ENCODE measurements at places on chromosomes 5 and 9.

GRCh38 chr5:76099286-76099702, 16.1 kb downstream of the SV2C start:
- DNase-seq = no peak

DNA sequence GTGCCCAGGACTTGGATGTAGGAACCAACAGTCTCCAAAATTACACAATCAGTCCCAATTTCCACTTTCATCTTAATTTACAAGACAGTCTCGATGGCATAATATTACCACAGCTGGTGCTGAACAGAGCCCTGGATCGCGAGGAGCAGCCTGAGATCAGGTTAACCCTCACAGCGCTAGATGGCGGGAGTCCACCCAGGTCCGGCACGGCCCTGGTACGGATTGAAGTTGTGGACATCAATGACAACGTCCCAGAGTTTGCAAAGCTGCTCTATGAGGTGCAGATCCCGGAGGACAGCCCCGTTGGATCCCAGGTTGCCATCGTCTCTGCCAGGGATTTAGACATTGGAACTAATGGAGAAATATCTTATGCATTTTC, 837 bp downstream of the PCDHB2 start:
- no peak for DNase-seq

- no peak for DNase-seq
Measured at GRCh38 chr5:74304536-74304935, 336.0 kb downstream of the ENC1 start.

- DNase-seq = peak; percentile 87
Measured at GRCh38 chr5:88883059-88883835, at the start of gene MEF2C. TSS of gene MEF2C (minus strand) at chr5:88883184. CDS start at chr5:88823788, 59,396 bp downstream.

DNA sequence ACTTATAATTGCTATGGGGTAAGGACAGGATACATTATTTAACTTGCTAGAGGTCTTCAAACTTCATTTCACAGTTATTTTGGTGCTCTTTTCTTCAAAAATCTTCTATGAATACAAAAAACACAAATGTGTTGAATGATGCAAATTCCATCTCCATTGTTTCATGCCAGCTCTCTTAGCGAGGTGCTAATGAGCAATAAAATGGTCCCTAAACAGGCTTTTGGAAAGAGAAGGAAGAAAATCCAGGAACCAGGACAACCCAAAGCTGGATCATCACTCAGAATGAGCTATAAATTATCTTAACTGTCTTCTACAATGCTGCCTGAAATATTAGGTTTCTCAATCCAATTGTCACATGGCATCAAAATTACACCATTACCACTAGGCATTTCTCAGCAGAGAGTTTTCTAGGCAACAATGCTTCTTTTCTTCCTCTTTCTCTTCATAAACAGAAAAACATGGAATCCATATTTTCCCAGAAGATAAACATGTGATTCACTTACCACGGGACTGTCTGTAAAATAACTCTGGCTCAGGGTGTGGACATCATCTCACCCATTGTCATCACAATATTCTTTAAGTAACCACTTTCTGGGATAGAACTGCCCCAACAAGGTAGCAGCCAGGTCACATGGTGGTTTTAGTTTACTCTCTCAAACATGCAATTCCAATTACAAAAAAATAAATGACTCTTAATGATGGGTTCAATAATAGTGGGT, 249.4 kb downstream of the NPR3 start:
- DNase-seq = peak; percentile 15

- DNase-seq = no peak
Measured at GRCh38 chr9:134258332-134258731, 67.9 kb upstream of the RXRA start.

GRCh38 chr5:160442824-160443431, 21.3 kb downstream of the PTTG1 start:
- no peak for DNase-seq

DNA sequence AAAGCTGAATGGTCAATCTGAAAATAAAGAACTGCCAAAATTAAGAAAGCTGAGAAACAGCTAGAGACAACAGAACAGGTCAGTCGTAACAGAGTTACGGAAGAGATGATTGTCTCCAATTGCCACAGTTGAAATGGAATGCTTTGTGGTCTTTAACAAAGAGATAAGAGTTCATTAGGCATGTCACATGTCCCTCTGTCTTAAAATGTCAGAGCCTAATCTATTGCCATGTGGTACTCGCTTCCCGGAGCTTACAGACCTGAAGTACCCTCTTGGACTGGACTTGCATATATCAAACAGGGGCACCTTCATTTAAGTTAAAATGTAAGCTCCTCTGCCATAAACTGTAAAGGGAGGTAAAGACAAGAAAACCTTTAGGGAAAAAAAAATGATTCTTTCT, 19.7 kb downstream of the TTC39B start:
- DNase-seq = no peak

DNA sequence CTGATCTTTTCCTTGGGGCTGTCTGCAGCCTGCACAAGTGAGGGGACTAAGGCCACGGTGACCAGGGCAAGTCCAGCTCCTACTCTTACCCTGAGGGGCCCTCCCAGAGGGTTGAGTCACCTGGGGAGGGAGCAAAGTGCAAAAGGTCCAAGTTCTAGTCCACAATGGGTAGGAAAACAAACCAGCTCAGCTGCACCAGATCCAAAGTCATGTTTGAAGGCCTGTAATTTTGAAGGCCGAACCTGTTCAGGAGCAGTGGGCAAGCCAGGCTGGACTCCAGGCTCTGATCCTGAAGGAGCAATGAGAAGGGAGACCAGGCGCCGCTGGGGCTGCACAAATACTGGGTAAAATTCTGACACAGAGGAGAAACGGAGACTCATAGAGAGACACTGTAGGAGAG, 15.8 kb upstream of the TCF7 start:
- no peak for DNase-seq

GRCh38 chr9:116939614-116940013, 252.5 kb downstream of the TRIM32 start:
- no peak for DNase-seq

DNA sequence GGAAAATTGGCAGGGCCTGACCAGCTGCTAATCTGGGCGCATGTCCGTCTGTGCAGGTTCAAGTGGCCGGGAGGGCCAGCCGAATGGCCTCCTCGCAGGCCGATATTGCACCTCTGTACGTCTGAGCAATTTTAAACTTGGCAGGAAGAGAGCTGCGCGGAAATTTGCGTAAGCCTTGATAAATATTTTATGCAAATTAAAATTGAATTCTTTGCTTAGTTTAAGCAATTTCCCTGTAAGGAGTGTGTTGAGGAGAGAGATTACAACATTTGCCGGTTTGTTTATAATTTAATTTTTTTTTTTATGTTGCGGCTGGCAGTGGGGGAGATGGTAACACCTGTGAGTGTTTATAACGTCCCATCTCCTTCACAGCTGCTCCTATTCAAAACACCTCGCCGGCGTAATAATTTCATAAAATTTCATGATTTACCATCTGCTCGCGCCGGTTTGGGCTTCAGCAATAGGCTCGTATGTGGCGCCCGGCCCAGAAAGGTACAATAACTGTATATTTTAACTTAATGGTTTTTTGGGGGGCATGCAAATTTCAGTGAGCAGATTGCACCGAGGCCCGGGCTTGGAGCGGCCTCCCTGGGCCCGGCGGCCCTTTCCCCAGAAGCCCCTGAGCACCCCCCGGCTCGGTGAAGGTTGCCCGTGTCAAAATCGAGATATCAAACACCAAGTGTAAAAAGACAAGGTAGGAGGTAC, 269.4 kb upstream of the MVB12B start:
- no peak for DNase-seq

GRCh38 chr9:69546265-69546664, 125.9 kb downstream of the APBA1 start:
- DNase-seq = peak; percentile 14

GRCh38 chr5:158837908-158838307, 261.8 kb downstream of the EBF1 start:
- DNase-seq = no peak

DNA sequence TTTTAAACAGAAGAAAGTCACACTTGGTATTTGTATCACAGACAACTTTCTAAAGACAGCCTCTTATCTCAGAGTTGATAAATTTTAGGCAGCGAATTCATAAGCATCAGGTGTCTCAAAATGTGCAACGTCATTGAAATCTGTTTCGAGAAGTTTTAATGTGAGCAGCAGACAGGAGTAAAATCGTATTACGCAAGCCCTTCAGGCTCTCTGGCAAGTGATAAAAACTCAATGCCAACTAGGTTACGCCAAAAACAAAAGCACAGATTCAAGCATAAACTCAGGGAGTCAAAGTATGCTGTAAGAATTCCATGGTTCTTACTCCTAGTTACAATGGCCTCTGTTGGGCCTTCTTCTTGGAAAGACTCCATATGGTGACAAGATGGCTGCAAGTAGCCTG, 244.7 kb downstream of the SEMA5A start:
- no peak for DNase-seq

GRCh38 chr5:83718936-83719495, 1.6 kb downstream of the HAPLN1 start:
- DNase-seq = no peak

DNA sequence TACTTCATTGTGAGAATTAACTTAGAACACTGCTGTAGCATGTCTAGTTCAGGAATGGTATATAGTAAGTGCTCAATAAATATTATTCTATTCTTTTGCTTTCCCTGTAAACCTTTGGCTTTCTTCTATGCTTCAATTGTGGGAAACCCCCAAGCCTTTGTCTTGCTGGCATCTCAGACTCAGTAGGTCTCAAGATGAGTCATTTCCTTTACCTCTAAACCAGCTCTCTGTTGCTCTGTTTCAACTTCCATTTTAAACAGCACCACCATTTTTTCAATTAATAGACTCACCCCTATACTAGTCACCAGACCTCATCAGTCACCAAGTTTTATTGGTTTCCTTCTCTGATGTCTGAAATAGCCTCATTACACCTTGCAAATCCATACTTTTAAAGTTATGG, 43.5 kb downstream of the DMAC1 start:
- DNase-seq = no peak

- peak; percentile 44 for DNase-seq
Measured at GRCh38 chr9:16918920-16919319, 48.5 kb upstream of the BNC2 start.

- no peak for DNase-seq
Measured at GRCh38 chr5:10631316-10631996, 67.6 kb downstream of the ANKRD33B start.

DNA sequence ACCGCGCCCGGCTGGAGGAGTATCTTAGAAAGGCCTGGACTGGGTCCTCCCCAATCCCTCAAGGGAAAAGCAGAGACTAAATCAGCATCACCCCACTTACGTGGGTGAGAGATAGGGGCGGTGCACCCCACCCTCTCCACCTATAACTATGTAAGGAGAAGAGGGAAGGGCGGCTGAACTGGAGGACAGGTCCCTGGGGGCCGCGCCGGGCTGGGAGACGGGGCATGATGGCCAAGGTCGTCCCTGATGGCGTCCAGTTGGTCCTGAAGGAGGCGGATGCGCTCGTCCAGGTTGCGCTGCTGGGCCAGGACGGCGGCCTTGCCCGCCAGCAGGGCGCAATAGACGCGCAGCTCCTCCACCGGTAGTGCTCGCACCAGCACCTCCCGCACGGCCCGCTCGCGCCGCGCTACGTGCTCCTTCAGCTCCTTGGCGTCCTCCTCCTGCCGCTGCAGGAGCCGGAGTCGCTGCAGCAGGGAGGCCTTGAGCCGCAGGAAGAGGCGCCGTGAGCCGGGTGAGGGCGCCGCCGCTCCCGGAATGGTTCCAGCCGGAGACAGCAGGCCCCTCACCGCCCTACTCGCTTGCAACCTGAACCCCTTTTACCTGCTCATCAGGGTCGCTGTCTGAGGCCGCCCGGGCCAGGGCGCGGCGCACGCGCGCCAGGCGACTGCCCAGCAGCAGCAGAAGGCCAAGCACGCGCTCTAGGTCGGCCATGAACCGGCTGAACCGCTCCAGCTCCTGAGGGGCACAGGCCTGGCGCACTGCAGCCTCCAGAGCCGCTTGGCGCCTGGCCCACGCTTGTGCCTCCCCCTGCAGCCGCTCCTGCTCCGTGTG, 7.6 kb downstream of the SHROOM1 start:
- DNase-seq = no peak

DNA sequence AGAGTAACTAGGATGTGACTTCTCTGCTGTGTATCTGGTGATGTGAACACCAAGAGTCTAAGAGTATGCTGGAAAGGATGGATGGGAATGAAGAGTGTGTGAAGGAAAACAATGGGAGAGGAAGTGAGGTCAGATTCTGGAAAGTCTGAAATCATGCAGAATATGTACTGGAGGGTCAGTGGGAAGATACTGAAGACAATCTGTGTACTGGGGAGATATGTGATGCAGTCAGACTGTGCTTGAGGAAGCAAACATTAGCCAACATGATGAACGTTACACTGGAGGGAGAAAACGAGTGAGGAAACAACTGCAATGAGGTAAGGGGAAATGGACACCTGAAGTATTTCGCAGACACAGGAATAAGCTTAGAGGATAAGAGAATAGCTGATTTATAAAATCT, 105.7 kb downstream of the NR3C1 start:
- no peak for DNase-seq

DNA sequence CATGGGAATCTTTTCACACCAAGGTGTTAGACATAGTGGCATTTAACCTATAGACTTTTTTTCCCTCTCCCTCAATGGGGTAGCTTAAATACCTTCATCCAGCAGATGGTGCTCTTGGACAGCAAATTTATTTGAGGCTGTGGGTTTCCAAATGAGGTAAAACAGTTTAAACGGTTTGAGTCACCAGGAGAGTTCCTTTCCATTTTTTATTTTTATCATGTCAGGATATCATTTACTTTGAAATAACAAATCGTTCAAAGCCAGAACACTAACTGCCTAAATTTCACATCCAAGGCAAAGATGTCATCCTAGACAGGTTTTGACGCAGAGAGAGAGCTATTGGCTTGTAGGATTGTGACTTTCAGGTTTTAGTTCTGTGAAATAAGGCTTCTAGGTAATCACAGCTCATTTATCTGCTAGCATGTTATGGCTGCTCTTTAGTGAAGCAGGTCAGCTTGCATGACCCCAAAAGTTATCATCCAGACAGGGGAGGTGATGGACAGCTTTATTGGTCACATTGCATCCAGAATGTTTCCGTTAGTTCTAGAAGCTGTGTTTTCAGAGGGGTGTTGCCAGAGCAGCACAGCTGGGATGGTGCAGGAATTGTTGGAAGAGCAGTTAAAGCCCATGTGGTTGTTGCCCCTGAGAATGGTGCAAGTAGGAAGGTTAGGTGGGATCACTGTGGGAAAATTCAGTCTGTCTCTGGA, 69.8 kb downstream of the KDM4C start:
- DNase-seq = peak; percentile 38

GRCh38 chr5:19988457-19988856, 457 bp upstream of the CDH18 start:
- DNase-seq = no peak

DNA sequence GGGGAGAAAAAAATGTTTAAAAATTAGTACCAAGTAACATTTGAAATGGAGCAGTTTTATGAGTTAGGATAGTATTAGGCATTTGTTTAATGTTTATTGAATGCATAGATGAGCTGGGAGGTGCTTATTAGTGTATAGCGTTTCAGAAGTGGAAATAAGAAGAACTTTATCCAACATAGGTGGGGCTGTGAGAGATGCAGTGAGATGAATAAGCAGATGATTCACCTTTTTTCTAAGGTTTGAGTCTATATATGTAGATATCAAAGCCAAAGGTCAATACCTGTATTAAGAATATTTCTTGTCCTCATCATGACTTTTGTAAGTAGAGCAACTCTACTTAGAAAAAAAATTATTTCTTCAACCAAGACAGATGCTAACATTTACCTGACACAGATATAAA, 54.6 kb upstream of the POU4F3 start:
- DNase-seq = no peak

- DNase-seq = peak; percentile 94
Measured at GRCh38 chr5:140240987-140241706, 61.8 kb downstream of the PFDN1 start.

Measured in foreskin melanocyte (primary cell).